Activated CD8-positive, alpha-beta memory T cell treated with anti-CD3 and anti-CD28 coated beads for 24 hours (primary cell): ENCODE measurements at places on chromosomes 16 and 17.

- no peak for DNase-seq
Measured at GRCh38 chr17:61481421-61481820, 29.2 kb downstream of the TBX4 start.

GRCh38 chr17:859061-859823, 77.1 kb downstream of the MRM3 start:
- no peak for DNase-seq

- no peak for DNase-seq
Measured at GRCh38 chr17:38677819-38678218, 3.1 kb upstream of the EPOP start.

GRCh38 chr17:43033948-43034881, 9.2 kb downstream of the RND2 start:
- DNase-seq = no peak
